ENCODE measurements at places on chromosomes 5 and 9.

DNA sequence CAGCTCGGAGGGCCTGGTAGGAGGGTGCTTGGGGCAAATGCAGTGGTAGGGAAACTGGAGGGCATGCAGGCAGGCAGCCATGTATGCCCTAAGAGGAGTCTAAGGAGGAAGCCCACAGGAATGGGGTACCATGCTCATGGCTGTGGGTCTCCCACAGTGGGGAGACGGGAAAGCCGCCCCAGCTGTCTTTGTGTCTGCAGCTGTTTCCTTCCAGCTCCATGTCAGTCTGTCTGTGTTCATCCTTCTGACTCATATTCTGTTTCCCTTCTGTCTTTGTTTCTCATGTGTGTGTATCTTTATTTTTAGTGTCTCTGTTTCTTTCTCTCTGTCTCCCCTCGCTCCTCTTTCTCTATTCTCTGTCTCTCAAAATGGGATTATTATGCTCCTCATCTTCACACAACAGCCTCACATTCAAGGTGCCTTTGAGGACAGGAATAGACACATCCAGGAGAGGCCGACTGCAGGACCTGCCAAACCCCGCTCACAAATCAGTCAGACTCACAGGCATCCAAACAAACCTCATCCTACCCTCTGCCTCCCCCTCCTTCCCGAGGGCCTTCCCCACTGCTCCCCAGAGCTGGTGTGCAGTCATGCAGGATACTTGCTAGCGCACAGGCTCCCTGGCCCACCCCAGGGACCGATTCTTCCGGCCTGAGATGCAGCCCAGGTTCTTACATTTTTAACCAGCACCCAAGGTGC lies 68.4 kb upstream of the RARS1 start:
- no peak for DNase-seq

- DNase-seq, result no peak
These were observed 31.8 kb downstream of the ANXA1 start for GRCh38 chr9:73183428-73183827.

- no peak for DNase-seq
These were observed 27.6 kb downstream of the MBLAC2 start for GRCh38 chr5:90446961-90447360.

DNA sequence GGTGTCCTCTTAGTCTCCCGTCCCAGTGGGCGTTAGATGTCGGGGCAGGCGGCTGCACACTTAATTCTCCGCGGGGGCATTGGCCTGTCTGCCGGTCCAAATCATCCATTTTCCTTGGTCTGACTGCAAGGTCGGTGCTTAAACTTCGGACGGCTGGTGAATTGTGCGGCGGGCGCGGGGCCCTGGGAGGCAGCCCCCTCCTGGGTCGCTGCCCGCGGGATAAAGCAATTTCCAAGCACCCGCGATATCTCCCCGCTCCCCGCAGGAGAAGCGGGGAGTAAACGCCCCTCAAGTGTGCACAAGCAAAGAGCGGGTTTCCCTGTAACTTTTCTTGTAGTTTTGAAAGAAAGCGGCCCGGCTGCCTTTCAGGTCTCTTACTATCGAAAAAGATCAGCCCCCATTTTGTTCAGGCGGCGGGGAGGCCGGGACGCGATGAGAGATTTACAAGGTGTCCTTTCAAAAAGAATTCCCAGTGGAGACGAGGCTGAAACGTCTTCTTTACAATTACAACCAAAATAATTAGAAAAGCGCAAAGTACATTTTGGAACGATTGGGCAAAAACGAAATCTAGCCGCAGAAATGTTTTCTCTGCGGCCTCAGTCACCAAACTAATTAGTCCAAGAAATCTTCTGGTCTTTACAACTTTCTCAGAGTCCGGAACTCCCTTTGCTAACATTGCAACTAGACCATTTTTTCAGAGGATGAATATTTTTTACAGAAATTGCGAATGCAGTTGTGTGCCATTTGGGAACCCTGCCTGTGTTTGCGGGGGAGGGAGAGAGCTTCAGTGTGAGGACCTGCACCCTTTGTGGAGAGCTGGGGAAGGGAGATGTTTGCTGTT lies 1.8 kb downstream of the IRX1 start:
- DNase-seq, result no peak

GRCh38 chr9:5492965-5493678 lies 17.2 kb upstream of the PDCD1LG2 start:
- no peak for DNase-seq

DNA sequence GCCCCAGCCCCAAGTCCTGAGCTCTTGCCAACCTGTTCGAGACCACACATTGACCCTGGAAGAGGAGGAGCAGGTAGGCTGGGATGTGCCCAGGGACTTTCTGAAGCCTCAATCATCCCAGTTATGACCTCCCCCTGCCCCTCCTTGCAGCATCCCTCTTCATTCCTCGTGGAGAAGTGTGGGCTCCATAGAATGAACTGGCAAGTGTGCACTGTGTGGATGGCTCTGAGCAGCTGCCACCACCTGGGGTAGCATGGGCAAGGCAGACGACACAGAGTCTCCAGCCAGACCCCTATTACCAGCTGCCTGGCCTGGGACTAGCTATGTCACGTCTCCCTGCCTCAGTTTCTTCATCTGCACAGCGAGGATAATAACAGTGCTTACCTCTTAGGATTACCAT lies 33.5 kb downstream of the GADD45G start:
- DNase-seq, result no peak

- no peak for DNase-seq
These were observed 15.9 kb downstream of the DAP start for GRCh38 chr5:10745133-10745532.

GRCh38 chr5:179606071-179606909 lies 17.2 kb downstream of the HNRNPH1 start:
- no peak for DNase-seq

- no peak for DNase-seq
These were observed 153.4 kb downstream of the HSPA4 start for GRCh38 chr5:133205204-133205603.

DNA sequence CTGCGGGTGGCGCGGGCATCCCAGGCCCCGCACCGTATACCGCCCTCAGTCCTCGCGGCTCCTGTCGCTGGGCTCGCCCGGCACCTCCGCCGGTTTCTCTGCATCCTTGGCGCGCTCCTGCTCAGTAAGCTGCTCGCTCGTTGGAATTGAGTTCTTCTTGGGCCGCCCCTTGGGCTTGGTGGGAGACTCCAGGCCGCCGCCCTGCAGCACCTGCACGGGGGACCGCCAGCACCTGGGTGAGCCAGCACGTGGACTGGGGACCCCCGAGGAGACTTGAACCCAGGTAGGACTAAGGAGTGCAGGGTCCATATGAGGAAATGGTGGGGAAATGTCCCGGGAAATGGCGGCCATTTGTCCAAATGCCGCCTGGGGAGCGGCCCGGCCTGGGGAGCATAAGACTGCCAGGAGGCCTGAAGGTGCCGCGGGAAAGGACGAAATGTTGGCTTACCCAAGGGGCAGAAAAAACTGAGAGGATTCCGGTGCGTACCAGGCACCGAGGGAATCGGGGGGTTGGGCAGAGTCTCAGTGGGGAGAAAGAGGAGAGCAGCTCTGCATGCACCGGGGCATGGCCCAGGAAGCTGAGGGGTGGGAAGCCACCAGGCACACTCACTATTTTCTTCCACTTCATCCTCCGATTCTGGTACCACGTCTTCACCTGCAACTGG lies 2.9 kb downstream of the BARX1 start:
- DNase-seq, result no peak

DNA sequence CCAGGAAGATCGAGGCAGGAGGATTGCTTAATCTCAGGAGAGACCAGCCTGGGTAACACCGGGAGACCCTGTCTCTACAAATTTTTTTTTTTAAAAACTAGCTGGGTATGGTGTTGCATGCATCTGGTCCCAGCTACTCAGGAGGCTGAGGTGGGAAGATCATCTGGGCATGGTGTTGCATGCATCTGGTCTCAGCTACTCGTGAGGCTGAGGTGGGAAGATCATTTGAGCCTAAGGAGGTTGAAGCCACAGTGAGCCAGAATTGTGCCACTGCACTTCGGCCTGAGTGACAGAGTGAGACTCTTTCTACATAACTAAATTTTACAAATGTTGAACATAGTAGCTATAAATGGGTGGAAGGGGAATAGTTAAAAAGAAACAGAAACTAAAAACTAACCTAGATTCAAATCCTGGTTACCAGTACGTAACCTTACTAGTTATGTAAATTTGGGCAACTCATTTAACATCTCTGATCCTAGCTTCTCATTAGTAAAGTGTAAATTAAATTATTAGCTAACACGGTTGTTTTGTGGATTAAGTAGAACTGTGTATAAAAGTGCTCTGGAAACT lies 41.7 kb downstream of the TMEM161B start:
- DNase-seq, result no peak

DNA sequence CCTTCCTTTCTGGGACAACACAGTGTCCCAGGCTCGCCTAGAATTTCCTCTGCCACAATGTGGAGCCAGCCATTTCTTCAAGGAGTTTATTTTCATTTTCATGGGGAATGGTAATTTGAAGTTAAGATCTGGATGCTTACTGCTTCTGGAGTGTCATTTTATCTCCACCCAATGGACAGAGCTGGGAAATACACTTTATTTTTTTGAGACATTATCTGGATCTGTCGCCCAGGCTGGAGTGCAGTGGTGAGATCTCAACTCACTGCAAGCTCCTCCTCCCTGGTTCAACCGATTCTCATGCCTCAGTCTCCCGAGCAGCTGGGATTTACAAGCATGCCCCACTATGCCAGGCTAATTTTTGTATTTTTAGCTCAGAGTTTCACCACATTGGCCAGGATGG lies 12.7 kb upstream of the THG1L start:
- peak; percentile 22 for DNase-seq

GRCh38 chr5:169548315-169548714 lies 35.3 kb upstream of the SPDL1 start:
- DNase-seq, result no peak

DNA sequence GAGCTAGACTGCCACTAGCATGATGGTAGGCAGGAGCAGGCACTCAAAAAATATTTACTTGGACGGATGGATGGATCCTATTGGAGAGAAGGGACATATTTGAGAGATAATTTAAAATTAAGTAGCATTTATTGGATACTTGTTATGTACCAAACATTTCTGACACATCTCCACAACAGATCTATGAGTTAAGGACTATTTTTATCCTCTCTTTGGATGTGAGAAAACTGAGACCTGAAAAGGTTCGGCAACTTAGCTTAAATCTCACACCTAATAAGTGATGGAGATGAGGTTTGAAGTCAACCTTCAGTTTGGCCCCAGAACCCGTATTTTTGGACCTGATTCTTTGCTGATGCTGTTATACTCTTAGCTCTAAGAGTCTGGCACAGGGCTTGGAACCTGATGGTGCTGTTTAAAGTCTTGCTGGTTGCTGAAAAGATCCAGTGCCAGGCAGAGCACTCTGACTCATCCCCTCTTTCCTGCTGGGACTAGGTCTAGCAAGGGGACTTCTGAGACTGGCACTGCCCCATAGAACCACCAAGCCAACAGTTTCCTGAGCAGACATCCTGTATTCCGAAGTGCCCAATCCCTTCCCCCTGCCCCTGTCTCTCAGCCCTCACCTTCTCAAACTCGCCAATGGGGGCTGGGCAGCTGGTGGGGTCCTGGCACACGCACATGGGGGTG lies 15.6 kb downstream of the SPARC start:
- DNase-seq, result no peak

DNA sequence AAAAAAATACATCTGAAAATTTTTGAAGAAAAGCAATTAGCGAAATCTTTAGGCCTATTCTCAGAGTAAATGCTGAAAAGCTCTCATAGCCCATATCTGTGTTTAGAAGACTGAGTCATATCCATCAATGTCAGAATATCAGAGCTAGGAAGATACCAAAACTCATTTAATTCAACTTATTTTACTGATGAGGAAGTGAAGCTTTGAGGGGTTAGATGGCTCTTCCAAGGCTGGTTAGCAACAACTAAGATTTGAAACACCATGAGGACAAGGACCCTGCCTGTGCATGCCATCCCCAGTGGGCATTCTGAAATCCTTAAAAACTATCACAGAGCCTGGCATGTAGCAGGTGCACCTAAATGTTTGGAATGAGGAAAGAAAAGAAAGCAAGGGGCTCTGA lies 2.5 kb downstream of the FREM1 start:
- DNase-seq, result no peak
